H7 (cell line): ENCODE measurements at places on chromosomes 4 and X.

DNA sequence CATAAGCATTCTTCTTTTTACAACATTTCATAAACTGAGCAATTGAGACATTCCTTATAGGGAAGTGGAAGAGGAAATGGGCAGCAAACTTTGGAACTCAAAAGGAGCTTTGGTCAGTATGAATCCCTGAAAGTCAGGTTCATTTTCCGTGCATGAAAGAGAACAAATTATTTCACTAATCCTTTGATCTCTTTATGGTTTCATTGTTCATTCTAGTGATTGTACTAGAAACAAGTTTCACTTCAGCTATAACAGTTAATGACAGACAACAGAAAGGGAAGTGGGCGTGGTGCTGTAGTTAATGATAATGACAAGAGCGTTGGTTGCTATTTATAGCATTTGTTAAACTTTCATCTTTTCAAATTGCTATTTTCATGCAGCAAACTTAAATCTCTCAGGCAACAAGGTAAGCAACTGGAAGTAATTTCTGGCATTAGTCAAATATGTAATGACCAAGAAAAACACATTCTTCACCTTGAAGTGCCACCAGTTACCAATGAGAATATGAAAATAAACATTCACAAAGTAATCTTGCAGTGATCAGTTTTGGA, 98.4 kb downstream of the AREG start:
- DNase-seq: no peak

DNA sequence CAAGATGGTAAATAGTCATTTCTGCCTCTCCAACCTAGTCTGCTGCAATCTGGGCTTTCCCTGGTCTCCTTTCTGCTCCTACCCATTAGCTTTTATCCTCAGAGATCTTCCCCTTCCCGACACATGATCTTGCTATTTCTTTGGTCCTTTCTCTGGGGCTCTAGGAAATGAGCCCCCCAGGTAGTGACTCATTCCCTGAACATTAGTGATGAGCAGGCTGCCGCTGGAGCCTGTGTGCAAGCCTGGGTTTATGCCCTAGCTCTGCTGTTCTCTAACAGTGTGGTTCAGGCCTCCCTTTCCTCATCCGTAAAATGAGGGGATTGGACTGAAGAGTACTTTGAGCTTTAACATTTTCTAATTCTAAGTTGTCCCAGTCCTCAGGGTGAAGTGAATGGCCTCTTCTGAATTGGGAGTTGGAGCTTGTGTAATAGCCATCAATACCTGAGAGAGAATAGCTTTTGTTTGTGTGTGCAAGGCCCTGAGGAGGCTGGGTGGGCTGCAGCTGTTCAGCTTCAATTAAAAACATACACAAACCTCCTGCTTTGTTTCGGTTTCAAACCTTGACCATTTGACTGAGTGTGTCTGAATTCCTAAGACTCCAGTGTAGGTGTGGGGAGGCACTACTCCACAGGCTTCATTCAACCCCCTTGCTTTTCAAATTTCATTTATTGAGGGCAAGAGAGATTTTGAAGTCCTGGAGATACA, 115.6 kb upstream of the SCML1 start:
- no peak for DNase-seq

GRCh38 chr4:66555301-66555700, 885.0 kb upstream of the EPHA5 start:
- no peak for DNase-seq

DNA sequence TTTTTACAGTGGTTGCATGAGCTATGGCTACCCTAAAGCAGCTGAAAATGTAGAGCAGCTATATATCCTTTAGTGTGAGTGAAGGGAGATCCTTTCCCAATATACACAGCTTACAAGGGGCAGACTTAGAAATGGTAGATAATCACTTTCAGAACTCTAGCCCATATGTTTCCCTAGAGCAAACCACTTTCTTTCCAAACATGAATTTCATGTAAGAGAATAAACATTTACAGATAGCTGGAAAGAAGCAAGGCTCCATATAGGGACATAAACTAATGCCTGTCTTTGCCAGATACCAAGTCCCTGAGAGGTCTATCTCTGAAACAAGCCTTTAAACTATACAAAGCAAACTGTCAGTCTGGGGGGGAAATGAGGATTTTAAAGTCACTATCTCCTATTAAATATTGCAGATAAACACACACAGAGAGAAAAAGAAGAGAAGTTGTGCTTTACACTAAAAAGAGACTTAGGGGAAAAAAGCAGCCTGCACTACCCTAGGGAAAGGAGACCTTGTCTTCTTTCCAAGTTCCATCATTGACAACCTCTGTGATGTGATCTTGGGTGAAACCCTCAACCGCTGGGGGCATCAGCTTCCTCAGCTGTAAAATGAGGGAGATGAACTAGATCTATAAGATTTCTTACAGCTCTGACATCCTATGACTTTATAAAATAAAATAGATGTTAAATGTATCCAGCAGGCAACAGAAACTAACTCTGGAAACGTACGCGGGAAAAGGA, 73.6 kb downstream of the TMEM156 start:
- no peak for DNase-seq

DNA sequence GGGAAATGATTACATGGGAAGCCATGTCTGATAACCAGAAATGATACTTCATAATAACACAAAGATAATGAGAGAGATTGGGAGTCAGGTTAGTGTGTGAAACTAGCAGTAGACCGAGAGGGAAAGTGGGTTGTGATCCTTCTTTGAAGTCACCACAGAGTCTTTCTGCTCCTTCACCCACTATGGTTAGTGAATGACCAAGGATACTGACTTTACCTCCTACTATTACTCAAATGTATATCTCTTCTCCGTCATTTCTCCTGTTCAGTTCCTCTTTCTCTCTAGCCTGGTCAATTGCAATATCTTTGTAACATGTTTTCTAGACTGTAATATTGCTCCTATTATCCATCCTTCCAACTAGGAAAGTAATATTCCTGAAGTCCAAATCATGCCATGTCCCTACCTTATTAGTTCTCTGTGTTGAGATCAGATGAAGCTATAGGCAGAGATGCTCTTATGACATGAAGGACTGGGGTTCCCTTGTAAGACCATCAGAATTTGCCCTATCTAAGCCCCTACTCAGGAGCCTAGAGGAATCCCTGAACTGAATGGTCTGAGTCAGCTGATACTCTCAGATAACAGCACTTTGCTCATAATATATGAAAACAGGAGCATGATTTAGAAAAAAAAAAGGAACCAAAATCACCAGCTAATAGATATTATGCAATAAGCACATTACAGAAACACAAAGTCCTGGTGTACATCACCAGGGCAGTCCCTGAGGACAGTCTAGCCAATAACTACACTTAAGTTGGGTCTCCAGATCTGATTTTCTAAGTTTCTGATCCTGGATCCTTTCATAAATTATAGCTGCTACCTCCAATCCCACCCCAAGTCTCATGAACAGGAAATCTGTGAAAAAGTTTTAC, 81.2 kb downstream of the SHROOM3 start:
- DNase-seq: no peak

GRCh38 chrX:12881914-12882313, 15.0 kb downstream of the TLR7 start:
- no peak for DNase-seq

DNA sequence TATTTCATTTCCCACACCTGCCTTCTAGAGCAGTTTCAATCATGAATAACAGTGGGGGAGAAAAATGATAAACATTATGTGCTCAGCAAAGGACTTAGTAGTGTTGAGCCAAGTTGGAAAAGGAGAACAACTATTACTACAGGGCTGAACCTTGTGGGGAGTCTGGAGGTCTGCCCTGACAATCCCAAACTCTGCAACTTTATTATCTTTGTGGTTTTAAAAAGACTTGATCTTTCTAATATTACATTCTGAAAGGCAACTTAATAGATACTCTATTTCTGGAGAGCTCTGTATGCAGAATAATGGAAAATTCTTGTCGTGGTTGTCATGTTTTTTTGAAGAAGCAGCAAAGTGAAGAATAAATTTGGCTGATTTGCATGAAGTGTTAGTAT, 116.1 kb downstream of the SPCS3 start:
- no peak for DNase-seq

DNA sequence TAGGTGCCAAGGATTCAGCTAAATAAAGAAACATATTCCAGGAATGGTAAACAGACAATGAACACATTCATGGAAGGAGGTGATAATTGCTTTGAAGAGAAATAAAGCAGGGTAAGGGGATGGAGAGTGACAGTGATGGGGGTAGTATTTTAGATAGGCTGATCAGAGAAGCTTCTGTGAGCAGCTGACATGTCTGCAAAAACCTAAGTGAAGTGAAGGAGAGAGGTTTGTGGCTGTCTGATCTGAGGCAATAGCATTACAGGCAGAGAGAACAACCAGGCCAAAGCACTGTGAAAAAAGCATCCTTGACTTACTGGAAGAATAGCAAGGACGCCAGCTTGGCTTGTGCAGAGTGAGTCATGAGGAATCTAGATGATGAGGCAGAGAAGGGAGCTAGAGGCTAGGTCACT, 271.9 kb upstream of the GATB start:
- no peak for DNase-seq

DNA sequence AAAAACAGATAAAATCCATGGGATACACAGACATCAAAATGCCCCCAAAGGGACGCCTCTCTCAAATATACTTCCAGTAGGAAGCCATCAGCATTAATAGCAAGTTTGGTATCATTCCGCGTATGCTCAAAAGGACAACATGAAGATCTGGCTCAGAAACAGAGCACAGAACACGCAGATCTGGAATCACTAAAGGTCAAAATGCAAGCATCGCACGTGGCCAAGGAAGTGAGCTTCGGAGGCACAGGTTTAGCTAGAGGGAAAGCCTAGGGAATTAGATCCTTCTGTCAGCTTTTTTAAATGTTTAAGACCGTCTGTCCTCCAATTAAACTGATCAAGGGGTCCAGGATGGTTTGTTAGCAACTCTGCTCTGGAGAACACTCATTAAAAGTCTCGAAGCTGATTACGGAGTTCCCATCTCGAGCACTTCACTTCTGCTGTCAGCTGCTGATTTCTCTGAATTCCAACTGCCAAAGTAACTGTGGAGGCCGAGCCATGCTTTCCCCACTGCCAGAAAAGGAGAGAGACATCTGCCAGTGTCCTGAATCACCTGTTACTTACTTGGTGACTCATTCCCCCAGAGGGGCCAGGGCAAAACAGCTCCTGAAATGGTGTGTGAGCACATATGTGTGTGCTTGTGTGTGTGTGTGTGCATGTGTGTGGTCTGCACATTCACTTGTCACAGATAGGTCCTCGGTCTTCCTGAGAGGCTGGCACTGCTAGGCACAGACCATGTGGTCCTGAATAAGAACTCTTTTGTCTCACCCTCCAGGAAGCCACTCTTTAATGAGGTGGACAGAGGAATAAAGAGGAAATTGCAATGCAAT, 177.7 kb upstream of the PPARGC1A start:
- no peak for DNase-seq

GRCh38 chrX:70924294-70924911, 6.5 kb downstream of the SLC7A3 start:
- no peak for DNase-seq

GRCh38 chrX:133892337-133892736, 93.1 kb downstream of the GPC3 start:
- no peak for DNase-seq

- DNase-seq: no peak
These were observed 27.5 kb upstream of the DUSP21 start for GRCh38 chrX:44816367-44816766.

GRCh38 chr4:11719879-11720278, 291.2 kb upstream of the HS3ST1 start:
- DNase-seq: no peak

- DNase-seq: peak; percentile 33
These were observed 6.4 kb upstream of the ZNF674 start for GRCh38 chrX:46551494-46552128.

GRCh38 chr4:128648021-128648420, 161.5 kb upstream of the JADE1 start:
- DNase-seq: no peak

DNA sequence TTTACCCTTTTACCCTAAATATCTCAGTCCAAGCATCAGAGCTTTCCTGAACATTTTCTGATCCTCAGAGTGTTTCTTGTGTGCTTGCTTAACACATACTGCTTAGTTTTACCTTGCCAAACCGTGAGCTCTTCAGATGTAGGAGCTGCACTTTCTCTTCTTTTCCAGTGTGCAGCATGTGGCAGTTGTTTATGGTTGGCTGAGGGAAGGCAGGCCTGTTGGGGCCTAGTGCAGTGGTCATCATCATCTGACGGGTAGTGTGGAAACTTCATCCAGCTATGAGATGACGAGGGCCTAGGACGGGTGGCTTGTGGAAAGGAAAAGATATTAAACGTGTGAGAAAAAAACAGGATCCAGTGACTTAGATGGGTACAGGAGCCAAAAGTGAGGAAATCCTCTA, 21.5 kb downstream of the VBP1 start:
- no peak for DNase-seq

GRCh38 chr4:15436513-15436912, 8.7 kb downstream of the C1QTNF7 start:
- DNase-seq: no peak

GRCh38 chrX:153688071-153688470, 345 bp downstream of the SLC6A8 start:
- no peak for DNase-seq

DNA sequence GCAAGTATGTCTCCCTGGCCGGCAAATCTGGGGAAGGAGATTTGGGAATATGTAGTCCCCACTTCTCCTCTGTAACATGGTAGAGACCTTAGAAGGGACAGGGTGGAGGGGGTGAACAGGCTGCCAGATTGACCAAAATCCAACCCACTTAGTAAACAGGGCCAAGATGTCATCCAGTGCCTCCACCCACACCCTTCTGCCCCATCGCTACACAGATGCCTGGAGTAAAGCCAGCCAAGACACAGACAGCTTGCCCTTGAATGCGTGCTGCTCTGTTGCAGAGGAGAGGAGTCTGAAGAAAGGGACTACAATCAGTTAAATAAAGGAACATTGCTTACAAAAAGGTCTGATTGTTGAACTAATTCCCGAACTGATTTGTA, 160.1 kb upstream of the LDB2 start:
- no peak for DNase-seq

DNA sequence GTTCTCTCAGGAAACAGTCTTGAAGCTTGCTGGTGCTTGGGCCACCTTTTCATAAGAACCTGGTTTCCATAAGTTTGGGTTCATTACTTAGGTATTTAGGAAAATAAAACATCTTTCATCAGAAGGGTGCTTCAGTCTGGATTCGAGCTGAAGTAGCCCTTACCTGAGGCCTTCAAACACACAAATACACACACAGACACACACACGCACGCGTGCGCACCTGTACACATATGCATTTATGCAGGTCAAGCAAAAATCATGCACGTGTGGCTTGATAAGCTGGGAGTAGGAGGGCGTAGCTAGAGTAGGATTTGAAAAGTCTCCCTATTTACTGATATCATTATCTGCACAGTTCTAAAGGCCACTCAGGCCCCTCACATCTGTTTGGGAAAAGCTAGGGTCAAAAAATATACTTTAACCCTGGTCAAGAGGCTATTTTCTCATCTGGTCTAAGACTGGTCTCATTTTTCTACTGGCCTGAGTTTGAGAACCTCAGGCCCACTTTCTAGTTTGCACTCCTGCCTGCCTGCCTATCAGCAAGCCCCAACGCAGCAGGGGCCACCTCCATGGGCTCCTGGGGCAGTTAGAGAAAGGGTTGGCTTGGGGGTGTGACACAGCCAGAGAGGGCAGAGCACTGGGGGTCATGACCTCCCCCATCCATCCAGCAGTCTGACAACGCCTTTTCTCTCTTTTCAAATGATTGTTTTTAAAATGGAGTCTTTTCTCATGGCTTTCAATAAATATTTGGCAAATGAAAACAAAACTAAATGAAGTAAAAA, 64.3 kb downstream of the RASL11B start:
- no peak for DNase-seq

GRCh38 chrX:8044947-8045346, 117.7 kb upstream of the PNPLA4 start:
- no peak for DNase-seq
